ENCODE measurements at places on chromosomes 11 and 22.

GRCh38 chr22:40014667-40015248 lies 20.0 kb downstream of the FAM83F start:
- DNase-seq = no peak

GRCh38 chr11:86695373-86695772 lies 23.0 kb upstream of the ME3 start:
- peak; percentile 64 for DNase-seq

DNA sequence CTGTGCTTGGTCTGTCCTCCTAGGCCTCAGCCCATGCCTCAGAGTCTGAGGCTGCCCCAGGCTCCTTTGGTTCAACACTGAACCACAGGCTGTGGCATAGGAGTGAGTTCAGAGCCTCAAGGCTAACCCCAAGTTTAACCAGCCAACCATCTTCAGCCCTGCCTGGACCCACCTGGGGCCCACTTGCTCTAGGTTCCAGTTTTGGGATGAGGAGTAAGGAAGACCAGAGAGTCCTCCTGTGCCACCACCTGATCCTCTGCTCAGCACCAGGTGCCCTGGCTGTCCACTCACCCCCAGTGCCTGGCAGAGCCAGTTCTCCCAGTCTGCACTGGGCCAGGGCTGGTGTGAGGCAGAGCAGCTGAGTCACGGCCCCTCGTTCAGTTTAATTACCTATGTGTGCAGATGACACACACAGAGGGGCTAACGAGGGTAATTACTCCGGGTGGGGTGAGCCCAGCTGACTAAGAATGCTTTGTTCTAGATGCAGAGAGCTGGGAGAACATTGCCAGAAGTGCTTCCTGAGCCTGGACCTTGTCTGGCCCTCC lies 12.0 kb upstream of the TMPRSS13 start:
- DNase-seq = no peak

DNA sequence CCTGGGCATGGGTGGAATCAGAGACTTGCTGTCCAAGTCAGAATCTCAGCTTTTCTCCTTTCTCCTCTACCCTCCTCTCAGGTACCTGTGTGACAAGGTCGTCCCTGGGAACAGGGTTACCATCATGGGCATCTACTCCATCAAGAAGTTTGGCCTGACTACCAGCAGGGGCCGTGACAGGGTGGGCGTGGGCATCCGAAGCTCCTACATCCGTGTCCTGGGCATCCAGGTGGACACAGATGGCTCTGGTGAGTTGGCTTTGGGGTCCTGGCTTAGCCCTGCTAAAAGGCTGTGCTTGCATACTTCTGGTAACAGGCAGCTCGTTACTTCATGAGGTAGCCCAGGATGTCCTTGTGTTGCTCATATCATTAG lies 10.7 kb downstream of the MCM5 start:
- DNase-seq = no peak

GRCh38 chr11:128603752-128604414 lies 16.5 kb upstream of the ETS1 start:
- DNase-seq = peak; percentile 36

DNA sequence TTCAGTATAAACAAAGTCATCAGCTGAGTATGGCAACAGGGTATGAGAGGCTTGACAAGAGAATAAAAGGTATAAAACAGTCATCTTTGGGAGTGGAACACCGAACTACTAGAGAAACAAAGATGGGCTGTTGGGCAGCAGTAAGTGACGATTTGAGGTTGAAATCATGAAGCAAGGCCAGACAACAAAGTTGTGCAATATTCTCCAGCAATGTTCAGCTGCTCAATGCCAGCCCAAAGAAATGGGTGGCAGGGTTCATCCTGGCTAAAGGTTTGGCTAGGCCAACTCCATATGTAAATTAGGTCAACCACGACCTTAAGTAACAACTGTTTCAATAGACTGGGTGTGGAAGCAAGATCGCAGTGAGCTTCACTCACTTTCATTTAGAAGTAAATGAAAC lies 6.2 kb downstream of the APIP start:
- no peak for DNase-seq

DNA sequence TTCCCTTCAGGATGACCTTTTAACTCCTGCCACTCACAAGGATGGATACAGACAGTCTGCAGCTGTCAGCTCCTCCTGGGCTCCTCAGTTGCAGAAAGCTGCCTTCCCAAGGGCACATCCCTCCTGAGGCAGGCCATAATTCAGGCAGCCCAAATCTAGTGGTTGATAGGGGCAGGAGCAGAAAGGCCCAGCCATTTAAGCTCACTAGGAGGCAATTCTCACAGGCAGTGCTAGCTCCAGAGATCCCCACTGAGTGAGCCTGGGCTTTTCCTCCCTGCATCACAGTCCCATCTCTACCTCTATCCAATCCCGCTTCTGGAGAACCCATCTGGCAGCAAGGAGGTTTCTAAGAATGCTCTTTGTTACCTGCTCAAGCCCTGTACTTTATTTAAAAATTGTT lies 200.6 kb downstream of the ARHGAP42 start:
- DNase-seq = no peak

GRCh38 chr22:28316014-28316413 lies 363.6 kb downstream of the TTC28 start:
- no peak for DNase-seq

DNA sequence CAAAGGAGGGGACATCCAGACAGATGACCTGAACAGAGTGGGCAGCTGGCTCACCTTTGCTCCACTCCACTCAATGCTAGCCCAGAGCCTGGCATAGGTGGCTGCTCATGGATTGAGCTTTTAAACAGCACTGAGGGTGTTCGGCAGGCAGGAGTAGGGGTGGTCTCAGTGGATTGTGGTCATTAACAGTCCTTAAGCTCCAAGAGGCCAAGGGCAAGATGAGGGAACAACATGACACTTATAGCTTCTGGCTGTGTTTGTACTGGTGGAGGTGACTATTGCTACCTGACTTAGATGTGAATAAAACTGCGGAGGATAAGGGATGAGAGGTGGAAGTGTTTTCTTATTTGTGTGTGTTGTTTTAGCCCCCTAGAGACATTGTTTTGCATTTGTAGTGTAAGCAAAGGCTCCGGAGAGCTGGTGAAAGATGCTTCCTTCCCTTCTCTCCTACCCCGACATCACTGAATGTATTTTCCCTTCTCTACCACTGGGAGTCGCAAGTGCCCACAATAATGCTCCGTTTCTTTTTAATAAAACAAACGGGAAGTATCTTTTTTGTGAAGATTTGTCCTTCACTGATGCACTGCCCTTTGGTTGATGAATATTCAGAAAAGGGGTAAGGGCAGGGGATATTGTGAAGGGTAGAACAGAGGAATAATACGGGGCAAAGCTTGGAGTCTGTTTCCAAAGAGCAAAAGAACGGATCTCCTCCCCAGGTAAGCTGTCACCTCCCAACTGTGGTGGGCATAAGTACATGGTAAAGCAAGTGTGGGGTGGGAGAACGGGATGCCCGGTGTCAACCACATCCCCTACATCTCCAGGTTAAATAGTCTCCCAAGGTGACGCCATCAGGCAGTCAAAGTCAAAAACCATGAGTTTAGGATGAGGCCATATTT lies 27.5 kb upstream of the MTNR1B start:
- peak; percentile 46 for DNase-seq

- DNase-seq = no peak
Measured at GRCh38 chr11:36417154-36417553, 92.9 kb downstream of the TRAF6 start.

DNA sequence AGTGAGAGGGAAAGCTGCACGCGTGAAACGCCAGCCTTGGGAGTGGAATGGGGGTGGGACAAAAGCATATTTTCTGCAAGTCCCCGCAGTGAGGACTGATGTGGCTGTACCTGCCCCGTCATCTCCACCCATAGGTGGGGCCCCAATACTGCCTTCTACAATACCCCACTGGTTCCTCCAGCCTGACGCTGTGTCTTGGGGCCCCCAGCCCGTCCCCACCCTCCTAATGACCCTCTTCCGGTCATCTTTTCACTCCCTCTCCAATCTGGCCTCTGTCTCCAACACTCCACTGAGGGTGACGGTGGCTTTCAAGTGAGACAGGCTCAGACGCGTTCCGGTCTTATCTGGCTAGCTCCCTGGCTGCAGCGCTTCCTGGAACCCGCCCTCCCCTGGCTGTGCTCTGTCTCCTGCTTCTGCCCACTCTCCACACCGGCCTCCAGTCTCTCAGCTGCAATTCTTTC lies 104.2 kb downstream of the MICAL3 start:
- DNase-seq = no peak

DNA sequence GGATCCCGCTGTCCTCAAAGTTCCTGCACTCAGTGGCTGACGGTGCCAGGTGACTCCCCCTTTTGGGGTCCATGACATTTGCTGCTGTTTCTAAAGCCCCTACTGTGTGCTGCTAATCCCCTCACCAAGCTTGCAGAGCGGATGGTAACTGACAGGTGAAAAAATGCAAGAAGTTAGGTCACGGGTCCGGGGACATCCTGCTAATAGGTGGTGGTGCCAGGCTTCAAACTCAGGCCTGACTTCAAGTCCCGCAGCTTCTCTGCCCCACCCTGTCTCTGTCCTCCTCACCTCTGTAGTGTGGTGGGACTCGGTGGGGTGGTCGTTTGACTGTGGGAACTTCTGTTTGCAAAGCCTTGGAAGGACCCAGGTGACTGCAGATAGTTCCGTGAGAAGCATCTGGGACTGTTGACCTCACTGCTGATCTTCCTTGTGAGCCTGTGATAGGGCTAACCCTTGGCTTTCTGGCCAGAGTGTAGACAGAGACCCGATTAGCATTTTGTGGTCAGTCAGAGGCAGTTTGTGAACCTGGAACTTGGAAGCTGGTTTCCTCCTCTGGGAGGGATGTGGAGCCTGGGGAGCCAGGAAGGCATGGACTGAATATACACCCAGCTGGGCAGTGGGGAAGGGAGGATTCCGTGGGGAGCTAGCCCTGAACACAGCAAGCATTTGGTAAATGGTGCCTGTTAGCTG lies 115.4 kb upstream of the OR4B1 start:
- no peak for DNase-seq

- peak; percentile 54 for DNase-seq
Measured at GRCh38 chr11:61173456-61173855, 12.2 kb upstream of the VPS37C start.

DNA sequence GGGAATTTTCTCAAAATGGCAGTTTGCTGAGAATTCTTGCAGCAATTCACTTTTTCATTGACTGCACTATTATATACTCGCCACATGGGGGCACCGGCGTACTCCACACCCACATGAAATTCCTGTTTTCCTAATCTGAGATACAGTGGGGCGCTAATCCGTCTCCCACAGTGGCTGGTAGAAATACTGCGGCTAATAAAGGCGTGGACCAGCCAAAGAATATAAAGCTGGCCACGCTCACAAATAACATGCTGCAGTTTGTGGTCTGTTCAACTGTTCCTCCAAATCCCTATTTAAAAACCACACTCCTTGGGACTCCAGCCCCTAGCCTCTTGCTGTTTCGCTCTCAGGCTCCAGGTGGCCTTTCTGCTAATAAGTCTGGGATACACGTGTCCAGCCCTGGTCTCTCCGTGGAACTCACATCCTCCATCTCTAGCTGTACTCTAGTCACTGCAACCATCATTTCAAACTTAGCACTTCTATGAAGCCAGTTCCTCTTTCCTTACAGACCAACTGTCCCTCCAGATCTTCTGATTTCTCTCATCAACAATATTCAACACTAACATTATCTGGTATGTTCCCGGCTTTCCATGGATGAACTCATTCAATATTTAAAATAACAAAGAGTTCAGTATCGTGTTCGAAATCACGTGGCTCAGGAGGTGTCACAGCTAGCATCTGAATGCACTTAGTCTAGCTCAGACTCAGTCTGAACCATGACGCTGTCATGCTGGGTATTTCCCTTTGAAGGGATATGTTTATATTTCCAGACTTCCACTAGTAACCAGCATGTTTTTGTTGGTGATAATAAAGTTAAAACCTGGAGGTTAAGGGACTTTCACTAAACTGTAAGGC lies 22.0 kb downstream of the TBRG1 start:
- DNase-seq = peak; percentile 81

DNA sequence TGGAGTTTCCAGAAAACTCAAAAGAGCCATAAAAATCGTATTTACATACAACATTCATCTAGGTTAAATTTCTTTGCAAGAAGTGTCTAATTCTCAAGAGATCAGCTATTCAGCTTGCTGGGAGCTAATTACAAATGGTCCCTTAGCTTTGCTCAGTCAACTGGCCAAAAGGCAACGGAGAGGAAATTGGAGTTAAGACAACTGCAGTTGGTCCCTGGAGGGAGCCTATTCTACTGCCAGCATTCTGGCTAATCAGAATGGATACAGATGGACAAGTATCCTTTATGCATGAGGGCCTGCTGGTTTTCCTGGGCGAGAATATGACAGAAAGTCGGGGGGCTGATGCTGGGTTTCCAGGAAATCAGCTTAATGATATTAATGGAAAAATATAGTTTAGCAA lies 45.5 kb downstream of the KCNJ1 start:
- no peak for DNase-seq

DNA sequence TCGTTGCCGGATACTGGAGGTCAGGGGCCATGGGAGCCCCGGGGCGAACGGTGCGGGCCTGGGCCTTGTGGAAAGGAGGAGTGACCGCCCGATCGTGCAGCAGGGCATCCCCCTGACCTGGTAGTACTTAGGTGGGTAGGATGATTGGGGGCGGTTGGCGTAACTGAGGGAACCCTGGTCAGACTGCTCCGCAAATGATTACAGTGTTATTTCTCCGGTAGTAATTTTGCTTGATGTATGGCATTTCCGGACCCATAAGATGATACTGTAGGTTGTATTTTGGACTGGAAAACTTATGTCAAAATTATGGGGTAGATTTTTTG lies 762 bp downstream of the MTMR3 start:
- peak; percentile 54 for DNase-seq

DNA sequence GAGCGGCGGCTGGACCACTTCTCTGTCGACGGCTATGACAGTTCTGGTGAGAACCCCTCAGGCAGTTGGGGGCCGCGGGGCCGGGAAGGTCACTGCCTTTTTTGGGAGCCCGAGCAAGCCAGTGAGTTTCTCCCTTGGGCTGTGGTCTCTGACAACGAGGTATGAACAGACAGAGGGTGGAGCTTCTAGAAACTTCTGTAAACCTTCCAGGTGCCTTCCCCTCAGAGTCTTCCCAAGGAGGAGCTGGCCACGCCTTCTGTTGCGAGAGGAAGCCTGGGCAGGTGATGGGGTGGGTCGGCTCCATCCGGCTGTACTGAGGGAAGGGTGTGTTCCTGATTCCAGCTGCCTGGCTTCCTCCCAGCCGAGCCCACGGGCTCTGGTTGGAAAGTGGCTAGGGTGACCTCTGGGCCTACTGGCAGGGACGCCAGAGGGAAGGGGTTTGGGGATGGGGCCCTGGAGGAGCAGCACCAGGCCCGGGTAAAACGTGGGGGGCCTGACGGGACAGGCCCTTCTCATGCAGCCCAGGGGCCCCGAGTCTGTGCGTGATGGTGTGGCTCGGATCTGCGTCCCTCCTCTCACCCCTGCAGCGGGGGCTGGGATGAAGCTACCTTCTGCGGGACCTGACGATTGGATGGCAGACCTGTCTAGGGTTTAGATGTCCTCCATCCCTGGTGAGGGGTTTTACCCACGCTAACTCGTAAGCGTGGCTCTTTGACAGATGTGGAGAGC lies 110.8 kb downstream of the KCNQ1OT1 start:
- DNase-seq = no peak

Data from ELR (cell line).